ENCODE measurements at places on chromosomes 7 and 10.

- DNase-seq = no peak
These were observed 92.2 kb downstream of the CCNY start for GRCh38 chr10:35428521-35428920.

DNA sequence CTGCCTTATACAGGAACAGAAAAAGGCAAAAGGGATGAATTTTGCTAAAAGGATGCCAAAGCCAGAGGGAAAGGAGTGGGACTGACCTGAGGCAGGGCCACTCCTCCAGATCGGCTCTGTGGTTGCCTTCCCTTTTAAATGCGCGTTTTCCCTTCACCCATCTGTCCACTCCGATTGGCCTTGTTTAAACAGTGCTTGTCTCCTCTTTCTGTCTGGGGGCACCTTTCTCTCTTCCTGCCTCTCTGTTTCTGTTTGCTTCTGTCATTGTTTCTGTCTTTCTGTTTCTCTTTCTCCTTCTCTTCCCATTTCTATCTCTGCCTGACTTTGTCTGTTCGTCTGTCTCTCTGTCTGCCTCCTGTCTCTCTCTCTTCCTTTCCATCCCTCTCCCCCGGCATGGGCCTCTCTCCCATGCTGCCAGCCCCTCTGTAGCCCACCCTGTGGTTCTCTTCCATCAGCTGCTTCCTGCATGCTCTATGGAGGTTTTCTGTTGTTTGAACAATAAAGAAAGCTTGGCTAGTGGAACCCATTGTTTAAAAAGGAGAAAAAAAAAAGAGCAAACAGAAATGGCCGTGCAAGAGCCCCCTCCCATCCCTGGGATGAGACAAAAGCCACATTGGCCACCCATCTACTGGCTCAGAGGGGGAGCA lies 29.5 kb upstream of the HSPB1 start:
- no peak for DNase-seq

GRCh38 chr7:142992427-142992826 lies 30.3 kb upstream of the KEL start:
- DNase-seq = no peak

DNA sequence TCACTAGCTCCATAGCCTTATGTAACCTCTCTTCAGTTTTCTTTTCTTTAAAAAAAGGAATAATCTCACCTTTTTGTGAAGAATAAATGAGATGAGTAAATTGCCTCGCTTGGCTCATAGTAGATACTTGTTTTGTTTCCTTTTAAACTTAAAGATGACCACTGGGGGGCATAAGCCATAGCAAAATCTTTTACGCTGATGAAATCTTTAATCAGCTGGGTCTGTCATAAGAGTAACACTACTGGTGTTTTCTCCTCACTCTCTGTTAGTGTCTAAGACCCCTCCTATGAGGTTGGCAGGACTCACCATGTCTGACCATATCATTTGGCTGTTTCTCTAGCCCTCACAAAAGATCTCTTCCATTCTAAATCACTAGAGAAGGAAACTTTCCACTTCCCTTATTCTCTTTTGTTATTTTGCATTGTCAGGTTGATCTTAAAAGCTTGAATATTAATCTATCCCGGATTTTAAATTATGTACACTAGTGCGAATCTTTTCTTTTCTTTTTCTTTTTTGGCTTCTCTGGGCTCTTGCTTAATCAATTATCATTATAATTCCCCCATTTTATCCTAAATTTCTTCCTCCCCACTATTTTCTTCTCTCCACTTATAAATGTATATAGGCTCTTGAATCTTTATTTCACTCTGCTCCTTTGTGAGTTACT lies 12.5 kb downstream of the STAG3 start:
- DNase-seq = peak; percentile 50

DNA sequence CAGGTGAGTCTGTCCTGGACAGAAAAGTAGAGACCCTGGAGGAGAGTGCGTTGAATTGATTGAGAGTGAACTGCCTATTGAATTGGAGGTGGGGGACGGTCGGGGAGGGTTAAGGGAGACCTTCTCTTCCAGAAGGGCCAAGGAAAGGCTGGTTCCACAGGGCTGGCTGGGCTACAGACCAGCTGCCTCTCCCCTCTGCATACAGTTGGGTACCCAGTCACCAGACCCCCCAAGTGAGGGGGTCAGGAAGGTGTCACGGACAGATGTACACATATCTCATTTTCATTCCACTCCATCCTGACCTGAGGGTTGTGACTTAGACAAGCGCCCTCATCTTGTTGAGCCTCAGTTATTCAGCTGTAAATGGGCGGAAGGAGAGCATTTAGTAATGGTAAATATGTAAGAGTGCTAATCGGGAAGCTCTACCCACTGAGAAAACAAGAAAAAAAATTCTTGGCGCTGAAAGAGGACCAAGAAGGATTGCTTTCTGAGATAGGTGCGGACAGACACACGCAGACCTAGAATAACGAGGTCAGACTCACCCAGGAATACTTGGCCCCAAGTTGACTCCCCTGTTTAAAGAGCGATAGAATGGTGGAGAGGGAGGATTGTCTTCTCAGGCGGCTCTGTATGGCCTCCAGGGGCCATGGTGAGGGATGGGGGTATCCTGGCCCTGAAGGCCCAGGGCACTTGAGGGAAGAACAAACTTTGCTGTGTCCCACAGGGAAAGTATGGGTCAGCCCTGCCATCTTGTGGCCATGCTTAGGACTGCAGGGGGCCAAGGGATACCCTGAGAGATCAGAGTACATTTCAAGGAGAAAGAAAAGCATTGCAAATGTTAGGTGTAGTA lies 7.2 kb upstream of the MBL2 start:
- DNase-seq = peak; percentile 74

GRCh38 chr10:12130237-12130872 lies 878 bp downstream of the SEC61A2 start:
- DNase-seq = peak; percentile 80

DNA sequence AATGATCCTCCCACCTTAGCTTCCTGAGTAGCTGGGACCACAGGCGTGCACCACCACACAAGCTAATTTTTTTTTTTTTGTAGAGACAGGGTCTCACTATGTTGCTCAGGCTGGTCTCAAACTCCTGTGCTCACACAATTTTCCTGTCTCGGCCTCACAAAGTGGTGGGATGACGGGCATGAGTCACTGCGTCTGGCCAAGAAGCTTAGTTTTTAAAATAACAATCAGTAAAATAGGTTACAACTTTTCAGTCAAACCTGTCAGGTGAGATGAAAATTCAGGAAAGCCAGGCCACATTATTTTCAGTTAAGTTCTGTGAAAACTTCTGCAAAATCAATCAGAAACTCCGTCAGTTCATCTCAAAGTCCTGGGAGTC lies 55.4 kb downstream of the FAM241B start:
- peak; percentile 45 for DNase-seq

DNA sequence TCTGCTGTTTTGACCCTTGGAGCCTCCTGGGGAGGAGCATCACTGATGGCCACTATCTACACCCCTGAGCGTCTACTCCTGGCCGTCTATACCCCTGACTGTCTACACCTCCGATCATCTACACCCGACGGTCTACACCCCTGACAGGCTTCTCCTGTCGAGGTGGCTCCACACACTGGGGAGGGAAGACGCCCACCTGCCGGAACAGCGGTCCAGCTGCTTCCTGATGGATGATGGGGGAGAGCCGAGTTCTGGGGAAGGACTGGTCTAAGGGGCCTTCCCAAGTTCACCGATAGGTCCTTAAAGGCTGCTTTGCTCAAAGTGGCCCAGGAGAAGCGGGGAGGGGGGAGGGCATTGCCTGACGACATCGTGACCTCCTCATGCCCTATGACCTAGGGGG lies 39.4 kb downstream of the GBX1 start:
- DNase-seq = no peak

- no peak for DNase-seq
These were observed 4.7 kb downstream of the HOXA1 start for GRCh38 chr7:27091105-27091504.

GRCh38 chr10:74114041-74114448 lies 36.6 kb downstream of the AP3M1 start:
- DNase-seq = no peak

- peak; percentile 48 for DNase-seq
These were observed 23.9 kb upstream of the AGFG2 start for GRCh38 chr7:100515072-100515532.
